ENCODE measurements at places on chromosomes 4 and X.

- no peak for DNase-seq
These were observed 677.4 kb upstream of the NDST4 start for GRCh38 chr4:115790812-115791211.

DNA sequence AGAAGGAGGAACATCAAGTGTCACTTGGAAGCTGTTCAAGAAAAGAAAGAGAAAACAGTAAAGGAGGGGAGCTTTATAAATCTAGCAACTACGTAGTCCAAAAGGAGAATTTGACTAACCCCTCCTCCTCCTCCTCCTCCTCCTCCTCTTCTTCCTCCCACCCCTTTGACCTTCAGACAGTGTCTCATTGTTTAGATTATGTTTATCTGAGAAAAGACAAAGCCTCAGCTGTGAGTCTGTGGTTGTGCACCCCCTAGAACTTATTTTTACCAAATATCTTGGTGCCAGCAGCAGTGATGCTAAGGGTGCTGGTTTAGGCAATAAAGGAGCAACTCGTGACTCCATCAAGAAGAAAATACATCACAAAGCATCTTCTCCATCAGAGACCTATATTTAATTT lies 68.9 kb upstream of the BMP2K start:
- DNase-seq: no peak

GRCh38 chr4:173168396-173169177 lies at the start of gene GALNT7:
Gene GALNT7, plus strand, starts transcription at chr4:173168811. Its CDS starts 25 bp downstream, at chr4:173168836.
- peak; percentile 38 for DNase-seq

- DNase-seq: no peak
These were observed 76.1 kb downstream of the AMMECR1 start for GRCh38 chrX:110241816-110242215.

DNA sequence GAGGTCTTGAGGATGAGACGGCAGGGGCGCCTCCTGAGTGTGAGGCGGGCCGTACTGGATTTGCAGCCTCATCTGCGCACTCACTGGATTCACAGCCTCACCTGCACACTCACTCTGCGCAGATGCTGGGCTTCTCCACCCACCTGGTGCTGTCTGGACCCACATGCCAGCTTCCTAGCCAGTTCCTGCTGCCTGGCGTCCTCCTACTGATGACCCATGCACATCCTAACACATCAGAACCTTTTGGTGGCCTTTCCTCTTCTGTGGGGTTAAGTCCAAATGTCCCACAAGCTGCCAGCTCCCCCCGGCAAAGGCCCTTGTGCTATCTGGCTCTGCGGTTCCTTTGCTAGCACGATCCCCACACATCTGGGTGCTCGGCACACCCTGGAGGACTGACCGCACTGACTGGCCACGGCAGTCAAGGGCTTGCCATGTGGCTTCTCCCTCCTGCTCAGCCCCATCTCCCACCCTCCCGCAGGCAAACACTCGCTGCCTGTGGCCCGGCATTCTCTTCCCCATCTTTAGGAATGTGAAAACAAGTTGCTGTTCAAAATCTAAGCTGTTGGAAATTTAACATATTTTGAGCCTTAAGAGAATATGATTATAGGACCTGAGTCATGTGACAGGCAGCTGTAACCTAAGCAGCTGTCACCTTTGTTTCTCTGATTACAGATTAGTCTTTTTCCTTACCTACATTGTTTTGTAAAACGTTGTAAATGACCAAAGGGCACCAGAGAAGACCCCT lies 39.4 kb upstream of the AFAP1 start:
- no peak for DNase-seq
